Naive thymus-derived CD8-positive, alpha-beta T cell (primary cell): ENCODE measurements at places on chromosomes 2 and 18.

GRCh38 chr2:127511090-127511695 lies 15.1 kb downstream of the IWS1 start:
- DNase-seq = no peak

- DNase-seq = peak; percentile 34
These were observed 50.2 kb upstream of the SIGLEC15 start for GRCh38 chr18:45775241-45775676.

- DNase-seq = no peak
These were observed 67.5 kb downstream of the PDE1A start for GRCh38 chr2:182359027-182359989.

DNA sequence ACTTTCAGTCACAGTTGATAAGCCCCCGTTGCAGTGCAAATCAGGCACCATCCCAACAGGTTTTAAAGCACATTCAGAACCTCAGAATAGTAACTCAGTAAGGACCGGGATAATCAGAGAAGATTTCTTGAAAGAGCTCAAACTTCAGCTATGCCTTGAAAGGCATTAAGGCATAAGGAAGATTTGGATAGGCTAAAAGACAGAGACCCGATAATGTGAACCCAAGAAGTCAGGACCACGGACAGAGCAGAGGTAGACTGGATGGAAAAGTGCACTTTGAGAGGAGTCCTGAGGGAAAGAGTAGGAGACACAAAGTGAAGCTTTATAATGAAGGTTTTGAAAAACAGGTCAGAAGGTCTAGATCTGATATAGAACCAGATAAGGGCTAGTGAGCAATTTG lies 36.9 kb upstream of the KLF7 start:
- no peak for DNase-seq

DNA sequence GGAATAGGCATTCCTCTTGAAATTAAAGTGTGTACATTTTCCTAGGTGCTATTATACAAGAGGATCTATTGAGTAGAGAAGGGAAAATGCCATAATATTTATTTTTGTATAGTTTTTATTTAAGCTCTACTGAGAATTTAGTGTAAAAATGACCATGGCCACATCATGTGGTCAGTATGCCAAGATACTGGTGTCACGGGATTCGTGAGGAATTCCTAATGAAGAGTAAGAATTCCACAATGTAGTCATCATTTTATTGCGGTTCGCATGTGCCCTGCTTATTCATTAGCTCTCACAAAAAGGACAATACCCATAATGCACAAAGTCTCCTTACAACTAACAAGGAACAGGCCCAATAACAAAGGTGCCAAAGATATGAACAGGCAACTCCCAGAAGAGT lies 39.3 kb upstream of the PARD3B start:
- DNase-seq = no peak

DNA sequence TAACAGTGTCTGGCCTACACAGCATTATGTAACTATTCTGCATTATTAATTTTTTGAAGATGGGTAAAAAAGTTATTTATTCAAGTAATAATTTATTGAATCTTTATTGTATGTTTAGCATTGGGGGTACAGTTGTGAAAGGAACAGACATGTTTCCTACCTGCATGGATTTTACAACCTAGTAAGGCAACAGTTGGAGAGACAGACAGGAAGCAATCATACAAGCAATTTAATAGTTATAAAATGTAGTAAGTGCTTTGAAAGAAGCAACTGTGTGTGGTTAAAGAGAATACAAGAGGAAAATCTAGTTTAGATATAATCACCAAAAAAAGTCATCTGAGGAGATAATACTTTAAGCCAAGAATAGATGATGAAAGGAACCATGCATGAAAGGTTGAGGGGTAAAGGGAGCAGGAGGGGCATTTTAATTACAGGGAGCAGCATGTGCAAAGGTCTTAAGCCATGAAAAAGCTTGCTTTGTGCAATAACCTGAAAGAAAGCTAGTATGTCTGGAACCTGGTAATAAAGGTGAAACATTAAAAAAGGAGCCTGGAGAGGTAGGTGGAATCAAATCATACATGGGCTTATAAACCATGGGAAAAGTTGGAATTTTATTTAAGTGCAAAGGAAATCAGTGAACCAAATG lies 140.8 kb downstream of the PIK3C3 start:
- no peak for DNase-seq

DNA sequence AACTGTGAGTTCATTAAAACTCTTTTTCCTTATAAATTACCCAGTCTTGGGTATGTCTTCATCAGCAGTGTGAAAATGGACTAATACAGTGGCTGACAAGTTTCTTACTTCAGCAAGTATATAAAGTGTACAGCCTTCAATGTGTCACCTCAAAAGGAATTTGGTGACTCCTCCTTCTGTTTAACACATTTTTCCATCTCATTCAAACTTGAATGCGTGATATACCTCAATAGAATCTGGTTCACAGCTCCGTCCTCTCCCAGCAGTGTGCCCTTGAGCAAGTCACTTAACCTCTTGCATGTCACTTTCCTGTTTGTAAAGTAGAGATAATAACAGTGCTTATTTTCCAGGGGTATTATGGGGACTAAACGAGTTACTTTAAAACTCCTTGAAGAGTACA lies 159.6 kb downstream of the CCBE1 start:
- DNase-seq = no peak

- DNase-seq = peak; percentile 47
These were observed 38.1 kb downstream of the SNED1 start for GRCh38 chr2:241036397-241036963.

- DNase-seq = no peak
These were observed 34.4 kb upstream of the ADNP2 start for GRCh38 chr18:80074697-80075096.

- DNase-seq = no peak
These were observed 25.8 kb upstream of the ERICH2 start for GRCh38 chr2:170744248-170745002.

GRCh38 chr2:88011011-88011410 lies 5.3 kb downstream of the RNU2-63P start:
- no peak for DNase-seq

GRCh38 chr2:169139145-169139544 lies 69.8 kb downstream of the DHRS9 start:
- no peak for DNase-seq

DNA sequence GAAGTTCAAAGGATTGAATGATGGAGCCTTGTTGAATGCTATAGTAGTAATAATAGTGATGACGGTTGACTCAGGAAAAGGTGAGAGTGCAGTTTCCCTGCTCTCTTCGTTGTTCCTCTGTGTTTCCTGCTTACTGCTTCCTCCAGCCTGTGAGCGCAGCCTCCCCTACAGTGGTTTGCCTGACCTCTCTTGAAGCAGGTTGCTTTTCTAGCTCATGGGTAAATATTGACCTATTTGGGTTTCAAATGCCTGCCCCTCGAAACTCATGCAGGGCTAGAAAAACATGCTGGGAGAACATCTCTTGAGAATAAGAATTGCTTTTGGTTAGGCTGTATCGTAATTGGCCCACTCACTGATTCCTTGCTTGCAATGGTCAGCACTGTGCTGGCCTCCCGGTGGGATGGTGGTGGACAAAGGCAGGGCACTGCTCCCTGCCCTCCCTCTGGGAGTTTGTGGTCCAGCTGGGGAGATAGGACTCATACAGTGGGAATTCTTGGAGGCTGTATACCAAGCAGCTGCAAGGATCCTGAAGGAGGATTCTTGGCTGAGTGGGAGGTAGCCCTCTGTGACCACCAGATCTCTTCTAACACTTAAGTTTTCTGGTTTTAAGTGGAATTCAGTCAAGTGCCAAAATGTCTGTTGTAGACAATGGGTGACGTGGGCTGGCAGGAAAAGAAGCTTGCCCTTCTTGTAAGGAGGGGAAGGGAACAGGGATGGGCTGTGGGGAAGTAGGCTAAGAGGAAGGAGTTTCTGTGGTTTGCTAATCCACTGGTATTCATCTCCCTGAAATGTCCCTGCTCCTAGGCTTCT lies 5.4 kb upstream of the RNF181 start:
- DNase-seq = no peak

DNA sequence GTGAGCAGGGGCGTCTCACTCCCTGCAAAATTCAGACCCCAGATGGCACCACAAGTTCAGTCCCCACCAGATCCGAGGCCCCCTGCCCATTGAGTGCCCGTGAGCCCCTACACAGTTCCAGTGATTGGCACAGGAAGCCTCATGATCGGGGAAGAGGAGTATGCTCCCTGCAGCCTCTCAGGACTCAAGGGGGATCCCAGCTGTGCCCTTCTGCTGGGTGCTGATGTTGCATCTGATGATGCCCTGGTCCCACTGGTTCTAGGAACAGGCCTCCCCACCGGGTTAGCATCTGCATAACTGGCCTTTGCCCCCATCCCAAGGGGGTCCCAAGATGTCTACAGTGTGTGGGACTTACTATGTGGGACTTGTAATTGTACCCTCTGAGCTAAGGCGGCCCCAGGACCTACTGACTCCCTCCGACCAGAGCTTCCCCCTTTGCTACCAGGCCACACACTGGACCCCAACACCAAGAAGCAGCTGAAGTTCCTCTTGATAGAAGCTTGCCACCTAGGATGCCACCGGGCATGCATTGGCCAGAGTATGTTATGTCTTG lies 8.6 kb downstream of the ALPG start:
- no peak for DNase-seq

DNA sequence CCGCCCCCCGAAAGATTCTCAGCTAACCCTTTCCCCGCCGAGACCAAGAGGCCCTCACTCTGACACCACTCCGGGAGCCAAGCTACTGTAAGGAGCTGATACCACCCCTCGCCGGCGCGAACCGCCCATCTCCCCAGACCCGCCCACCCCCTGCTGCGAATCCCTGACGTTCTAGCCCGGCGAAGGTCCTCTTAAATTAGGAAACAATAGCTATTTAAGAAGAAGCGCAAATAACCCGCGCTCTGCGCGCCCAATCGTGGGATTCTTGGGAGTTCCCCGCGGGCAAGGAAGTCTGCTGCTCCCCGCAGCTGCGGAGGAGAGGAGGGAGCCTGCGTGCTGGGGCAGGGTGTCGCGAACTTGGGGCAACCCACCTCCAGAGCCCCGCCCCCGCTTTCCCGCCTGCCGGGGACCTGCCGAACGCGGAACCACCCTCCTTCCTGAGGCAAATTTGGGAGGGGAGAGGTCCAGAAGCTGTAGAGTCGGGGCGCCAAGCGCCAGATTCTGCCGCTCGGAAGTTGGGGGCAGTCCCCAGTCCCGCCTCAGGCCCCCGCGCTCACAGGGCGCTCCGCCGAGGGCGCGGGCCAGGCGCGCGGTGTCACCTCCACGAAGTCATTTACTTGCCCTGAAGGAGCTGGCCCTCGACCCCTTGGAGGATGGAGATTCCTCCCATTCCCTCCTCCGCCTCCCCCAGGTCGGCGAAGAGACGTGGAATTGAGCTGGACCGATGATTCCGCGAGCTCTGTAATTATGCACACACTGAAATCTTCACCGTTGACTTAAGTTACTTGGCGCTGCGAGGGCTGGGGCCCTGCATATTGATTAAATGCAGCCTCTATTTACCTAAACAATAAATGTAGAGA lies 8.4 kb upstream of the SP9 start:
- peak; percentile 26 for DNase-seq

- no peak for DNase-seq
These were observed 194.4 kb downstream of the RNF144A start for GRCh38 chr2:7111626-7112025.

DNA sequence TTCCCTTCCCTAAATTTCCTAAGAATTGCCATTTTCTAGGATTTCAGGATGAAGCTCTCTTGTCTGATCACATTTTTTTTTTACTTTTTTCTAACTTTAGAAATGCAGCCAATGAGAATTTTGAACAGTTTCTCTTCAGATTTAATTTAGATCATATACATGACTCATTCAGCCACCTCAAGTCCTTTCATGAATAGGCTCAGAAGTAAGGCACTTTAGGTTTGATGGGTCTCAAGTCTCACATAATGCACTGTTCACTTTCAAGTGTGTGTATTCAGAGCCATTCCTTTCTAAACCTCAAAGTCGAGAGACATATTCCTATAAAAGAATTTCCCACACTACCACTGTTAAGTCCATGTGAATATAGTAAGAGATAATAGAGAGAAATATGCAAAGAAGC lies 614.1 kb upstream of the VRK2 start:
- DNase-seq = no peak

GRCh38 chr2:158651358-158652057 lies 143.6 kb upstream of the DAPL1 start:
- no peak for DNase-seq

GRCh38 chr18:31791817-31792579 lies 31.3 kb upstream of the SLC25A52 start:
- DNase-seq = no peak

DNA sequence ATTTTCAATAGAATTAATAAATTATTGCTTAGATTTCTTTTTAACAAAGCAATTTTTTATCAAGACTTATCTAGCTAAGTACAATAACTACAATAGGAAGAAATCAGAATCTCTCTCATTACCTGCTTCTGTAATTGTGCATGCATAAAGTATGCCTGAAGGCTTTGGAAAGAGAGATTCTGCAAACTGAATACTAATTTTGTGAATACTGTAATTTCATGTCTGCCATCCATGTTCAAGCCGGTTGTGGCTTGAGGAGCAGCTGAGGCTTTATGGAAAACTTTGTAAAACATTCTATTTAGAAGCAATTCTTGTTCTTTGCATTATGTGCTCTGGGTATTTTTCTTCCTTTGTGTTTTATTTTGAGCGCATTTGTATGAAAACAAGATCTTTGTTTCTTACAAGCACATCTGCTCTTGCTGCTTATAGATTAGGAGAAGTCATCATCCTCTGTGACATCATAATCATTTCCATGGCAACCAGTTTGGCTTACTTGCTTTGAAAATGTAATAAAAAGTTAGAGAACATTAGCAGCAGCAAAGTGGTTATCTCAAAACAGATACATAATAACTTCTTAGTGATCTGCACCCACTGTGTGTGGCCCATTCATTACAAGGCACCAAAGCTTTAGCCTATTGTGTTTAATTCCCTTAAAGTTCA lies 16.0 kb upstream of the IKZF2 start:
- DNase-seq = no peak

- DNase-seq = no peak
These were observed 250.7 kb downstream of the KLHL29 start for GRCh38 chr2:23635442-23636340.

GRCh38 chr2:167937403-167937802 lies 310.0 kb downstream of the STK39 start:
- DNase-seq = no peak

DNA sequence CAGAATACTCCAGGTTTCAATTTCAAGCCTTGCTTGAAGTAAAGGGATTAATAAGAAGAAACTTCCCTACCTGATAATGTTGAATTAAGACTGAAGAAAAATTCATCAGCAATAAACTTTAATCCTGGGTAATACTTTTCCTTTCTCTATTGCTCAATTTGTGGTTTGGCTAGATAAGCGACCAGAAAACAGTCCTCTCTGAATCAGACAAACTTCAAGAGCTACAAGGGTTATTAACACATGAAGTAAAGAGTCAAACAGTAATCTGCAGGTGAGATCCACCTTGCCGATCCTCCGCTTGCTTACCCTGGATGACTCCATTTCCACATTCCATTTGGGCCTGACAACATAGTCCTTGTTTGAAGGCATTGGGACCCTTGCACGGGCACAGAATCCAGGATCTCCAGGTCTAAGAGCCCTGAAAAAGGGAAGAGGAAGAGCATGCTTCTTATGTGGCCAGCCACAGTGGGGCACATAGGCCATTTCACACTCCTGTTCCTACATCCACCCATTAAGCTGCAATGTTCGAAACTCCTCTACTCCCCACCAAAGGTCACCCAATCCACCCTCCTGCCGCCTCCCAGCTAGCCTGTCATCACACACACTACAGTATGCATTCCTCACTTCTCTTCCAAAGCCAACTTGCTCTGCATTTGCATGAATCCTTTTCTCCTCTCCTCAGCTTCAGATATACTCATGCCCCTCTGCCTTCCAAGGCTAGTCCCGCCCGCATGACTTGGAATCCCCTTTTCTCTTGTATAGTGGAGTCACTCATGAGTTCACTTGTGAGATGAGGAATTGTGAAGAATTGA lies 39.8 kb downstream of the IWS1 start:
- no peak for DNase-seq

GRCh38 chr2:52659546-52659945 lies 1108.1 kb upstream of the CHAC2 start:
- no peak for DNase-seq
